ENCODE measurements at places on chromosomes 5 and 9.

GRCh38 chr9:77953590-77953989, 78.0 kb downstream of the GNAQ start:
- DNase-seq: no peak

GRCh38 chr5:131305906-131306305, 42.1 kb downstream of the CDC42SE2 start:
- DNase-seq: no peak

DNA sequence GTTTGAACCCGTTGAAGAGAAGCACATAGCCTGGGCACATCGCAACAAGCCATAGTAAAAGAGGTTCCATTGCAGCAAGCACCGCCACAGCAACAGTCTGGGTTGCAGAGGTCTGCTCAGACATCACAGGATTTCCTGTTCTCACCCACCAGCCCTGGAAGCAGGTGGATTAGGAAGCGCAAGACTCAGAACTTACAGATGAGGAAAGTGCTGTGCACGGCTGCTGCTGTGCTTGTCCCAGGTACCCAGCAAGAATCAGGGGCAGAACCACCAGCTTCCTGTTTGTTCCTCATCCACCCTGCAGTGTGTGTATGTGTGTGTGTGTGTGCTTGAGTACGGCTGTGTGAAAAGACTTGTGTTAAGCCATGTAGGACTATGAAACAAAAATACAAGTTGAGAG, 124.7 kb upstream of the IRX2 start:
- no peak for DNase-seq

GRCh38 chr5:135327429-135328127, 71.5 kb downstream of the MACROH2A1 start:
- no peak for DNase-seq

DNA sequence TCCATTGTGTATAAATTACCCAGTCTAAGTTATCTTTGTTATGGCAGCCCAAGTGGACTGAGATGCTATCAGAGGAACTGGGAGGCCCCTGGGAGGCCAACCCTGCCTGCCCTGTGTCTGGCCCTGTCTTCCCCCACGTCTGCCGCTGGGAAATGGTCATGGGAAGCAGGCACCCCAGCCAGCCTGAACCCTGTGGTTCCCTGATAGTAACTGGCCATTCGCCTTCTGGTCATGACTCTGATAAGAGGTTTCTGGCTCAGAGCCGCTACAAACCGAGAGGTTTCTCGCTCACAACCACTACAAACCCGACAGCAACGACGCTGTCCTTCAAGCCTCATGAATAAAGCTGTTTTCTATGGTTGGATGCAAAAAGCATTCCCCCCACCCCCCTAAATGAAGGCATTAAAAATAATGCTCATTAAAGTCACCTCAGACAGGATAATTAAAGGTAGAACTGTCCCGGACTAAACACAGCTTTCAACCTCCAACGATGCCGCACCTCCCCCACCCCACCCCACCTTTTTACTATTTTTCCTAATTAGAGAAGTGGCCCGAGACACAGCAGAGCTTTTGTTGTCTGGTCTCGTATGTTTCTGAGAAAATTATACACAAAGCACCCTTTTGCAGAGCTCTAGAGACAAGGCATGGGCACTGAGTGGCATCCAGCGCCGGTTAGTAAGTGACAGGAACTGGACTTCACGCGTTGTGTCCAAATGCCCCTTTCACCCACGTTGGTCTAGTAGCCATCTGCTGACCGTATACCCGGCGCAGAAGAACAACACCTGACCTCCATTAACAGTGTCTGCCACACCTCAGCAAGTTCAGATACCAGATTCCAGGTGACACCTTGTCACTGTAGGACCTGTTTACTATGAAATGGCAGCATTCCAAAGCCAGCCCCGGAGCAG, 140.8 kb downstream of the COL23A1 start:
- no peak for DNase-seq

GRCh38 chr5:86999951-87000350, 267.7 kb upstream of the RASA1 start:
- no peak for DNase-seq

- no peak for DNase-seq
Measured at GRCh38 chr9:128528445-128529160, 23.8 kb upstream of the SPTAN1 start.

GRCh38 chr9:83986765-83987401, 6.3 kb downstream of the RMI1 start:
- DNase-seq: no peak

DNA sequence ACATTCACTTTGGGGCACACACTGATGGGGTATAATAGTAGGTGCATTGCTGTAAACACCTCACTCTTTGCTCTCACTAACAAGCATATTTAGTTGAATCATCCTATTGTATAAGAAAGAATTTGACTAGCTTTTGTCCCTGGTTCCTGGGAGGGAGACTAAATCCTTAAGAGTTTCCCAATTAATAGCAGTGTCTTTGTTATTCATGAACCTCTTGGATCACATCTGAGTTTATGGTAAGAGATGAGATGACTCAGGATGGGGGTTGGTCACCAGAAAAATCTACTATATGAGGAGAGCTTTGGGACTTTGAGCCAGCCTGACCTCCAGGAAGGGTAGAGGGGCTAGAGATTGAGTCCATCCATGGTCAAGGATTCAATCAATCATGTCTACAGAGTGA, 56.8 kb downstream of the PUM3 start:
- no peak for DNase-seq

DNA sequence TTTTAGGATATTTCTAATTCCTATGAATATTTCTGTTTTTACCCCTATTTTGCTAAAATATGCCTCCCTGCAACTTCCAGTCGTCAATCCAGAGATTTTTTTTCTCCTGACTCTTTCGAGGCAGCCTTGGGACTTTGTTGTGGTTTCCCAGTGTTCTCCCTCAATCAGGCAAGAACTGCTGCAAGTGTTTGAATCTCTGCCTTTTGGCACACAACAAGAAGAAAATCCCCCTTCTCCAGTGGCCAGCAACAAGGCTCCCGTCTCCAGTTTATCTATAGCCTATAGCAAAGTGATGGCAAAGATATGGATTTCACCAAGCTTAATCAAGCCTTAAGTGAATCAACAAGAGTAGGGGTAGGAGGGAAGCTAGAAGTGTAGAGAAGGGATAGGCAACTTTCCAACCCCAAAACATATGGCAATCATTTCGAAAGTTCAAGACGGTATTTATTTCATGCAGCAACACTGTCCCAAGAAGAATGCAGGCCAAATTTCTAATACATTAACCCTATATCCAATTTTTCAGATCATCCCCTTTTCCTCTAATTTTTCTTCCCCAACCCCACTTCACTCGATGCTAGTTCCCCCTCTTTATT, 37.7 kb upstream of the PAPPA start:
- DNase-seq: no peak

DNA sequence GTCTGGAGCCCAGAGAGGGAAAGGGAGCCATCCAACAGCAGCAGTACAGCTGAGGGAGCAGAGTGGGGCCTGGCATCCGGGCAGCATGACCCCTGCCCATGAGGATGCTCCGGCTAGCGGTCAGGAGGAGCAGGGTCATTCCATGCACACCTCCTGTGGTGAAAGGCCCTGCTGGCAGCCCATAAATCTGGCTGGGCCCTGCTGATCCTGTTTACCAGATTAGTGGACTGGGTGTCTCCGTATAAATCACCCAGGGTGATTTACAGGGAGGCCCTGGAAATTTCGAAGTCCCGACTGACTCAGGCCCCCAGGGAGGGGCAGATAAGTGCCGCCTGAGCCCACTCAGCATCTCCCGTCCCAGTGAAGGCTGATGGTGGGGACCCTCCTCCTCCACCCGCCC, 117.6 kb upstream of the HAND1 start:
- DNase-seq: no peak

DNA sequence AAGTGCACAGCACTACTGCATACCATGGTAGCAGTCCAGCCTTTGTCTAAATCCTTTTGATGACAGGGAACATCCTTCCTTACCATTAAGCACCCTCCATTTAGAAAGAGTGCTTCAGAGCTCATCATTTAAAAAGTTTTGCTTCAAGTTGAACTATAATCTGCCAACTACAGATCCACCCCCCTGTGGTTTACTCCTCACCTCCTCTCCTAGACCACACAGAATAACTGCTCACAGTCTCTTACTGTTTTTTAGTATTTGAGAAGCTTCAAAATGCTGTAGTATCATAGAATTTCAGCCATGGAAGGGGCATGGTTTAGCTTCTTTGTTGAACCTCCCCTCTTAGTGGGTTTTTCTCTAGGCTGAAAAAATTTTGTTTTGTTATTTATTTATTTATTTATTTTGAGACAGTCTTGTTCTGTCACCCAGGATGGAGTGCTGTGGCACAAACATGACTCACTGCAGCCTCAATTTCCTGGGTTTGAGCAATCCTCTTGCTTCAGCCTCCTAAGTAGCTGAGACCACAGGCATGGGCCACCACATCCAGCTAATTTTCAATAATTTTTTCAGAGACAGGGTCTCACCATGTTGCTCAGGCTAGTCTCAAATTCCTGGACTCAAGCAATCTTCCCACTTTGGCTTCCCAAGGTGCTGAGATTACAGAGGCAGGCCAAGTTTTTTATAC, 384.3 kb upstream of the RFX3 start:
- no peak for DNase-seq

DNA sequence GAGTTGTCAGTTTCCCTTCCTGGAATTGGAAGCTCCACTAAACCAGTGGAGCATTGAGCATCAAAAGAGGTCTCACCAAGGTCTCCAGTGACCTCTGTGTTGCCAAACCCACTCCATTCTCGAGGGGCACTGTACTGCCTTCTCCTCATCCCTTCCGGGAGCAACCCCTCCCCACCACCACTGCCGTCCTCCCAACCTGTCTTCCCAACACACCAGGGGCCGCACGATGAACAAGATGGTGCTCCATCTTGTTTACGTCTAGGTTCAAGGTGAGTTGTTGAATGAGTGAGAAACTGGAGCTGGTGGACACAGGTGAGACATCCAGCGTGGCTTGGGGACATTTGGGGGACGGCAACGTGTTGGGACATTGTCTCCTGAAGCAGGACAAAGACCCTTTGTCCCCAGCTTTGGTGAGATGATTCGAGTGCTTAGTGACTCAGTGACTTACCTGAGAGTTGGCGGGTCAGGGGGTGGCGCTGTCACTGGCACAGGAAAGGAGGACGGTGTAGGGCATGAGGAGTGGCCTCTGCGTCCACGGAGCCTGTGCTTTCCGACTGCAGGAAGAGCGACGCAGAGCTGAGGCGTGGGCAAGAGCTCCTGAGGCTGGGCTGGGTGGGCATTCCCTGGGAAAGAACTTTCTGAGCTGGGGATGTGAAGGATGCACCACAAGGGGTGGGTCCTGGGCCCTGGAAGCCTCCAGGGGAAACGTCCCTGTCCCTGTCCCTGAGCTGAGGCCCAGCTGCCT, 44.8 kb upstream of the RNU6ATAC start:
- no peak for DNase-seq

DNA sequence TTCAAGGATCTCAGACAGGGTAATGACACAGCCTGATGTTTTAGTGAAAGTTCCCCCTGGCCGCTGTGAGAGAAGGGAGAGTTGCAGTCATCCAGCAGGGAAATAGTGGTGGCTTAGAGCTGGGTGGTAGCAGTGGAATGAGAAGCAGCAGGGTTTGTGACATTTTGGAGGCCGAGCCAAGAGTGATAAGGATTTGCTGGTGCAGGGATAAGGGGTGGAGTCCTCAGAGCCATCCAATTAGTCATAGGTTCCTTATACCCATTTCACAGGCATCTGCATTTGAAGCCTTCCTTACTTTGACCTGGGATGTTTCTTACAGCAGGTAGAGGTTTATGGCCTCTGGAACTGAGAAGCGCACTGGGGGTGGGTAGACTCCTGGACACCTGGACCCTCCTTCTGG, 12.8 kb downstream of the JADE2 start:
- DNase-seq: no peak

- DNase-seq: no peak
Measured at GRCh38 chr5:37776826-37777225, 63.0 kb downstream of the GDNF start.

GRCh38 chr5:36876965-36877666, 547 bp downstream of the NIPBL start:
- no peak for DNase-seq

DNA sequence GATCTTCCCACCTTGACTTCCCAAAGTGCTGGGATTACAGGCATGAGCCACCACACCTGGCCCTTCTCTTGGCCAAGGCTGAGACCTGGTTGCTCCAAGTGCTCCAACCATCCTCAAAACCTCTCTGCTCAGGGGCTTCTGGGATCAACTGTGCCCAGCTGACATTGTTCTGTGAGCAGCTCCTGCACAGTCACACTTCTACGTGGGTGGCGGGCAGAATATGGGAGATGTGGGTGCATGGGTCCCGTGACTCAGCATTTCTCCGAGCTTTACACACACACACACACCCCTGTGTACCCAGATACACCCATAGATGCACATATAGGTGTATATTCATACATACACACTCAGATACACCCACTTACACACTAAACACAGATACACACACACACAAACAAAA, 10.5 kb upstream of the MYORG start:
- DNase-seq: no peak

DNA sequence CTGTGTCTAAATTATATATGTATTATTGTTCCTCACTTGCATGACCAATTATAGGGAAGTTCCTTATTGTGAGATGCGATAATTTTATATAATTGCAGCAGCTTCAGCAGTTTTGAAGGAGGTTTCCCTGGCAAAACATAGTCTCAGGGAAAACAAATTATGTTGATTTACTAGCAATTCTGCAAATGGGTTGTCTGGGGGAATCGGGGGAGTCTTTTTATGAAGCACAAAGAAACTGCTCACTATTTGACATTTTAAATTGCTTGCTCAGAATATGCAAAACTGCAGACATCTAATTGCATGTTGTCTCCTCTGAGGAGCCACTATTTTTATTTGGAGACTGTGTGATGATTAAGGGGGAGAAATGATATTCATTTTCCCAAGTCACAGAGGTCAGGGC, 361.6 kb downstream of the YTHDC2 start:
- no peak for DNase-seq

DNA sequence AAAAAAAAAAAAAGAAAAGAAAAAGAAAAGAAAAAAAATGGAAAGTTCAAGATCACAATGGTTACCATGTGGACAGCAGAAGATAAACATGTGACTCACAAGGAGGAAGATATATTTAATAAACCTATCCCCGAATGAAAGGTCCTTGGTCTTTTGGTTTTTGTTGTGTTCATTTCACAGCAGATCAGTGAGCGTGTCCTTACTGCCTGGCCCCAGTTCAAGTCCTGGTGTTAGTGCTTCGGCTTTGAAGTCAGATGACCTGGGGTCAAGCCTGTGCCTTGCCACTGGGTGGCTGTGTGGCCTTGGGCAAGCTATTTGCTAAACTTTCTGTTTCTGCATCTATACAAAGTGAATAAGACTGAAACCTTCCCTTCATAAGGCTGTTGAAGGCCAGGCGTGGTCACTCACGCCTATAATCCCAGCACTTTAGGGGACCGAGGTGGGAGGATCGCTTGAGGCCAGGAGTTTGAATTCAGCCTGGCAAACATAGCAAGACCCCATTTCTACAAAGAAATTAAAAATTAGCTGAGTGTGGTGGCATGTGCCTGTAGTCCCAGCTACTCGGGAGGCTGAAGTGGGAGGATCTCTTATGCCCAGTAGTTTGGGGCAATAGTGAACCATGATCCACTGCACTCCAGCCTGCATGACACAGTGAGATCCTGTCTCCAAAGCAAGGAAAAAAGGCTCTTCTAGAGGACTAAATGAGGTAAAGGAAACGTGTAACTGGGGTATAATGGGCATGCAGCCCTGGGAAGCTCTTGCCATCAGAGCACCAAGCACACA, 94.5 kb upstream of the SPATA31D4 start:
- no peak for DNase-seq

- DNase-seq: no peak
Measured at GRCh38 chr9:129324808-129325502, 146.9 kb upstream of the IER5L start.
